KG1 (cell line): ENCODE measurements at places on chromosomes 13 and 19.

GRCh38 chr19:28505933-28506332 is 707.0 kb downstream of the UQCRFS1 start:
- no peak for DNase-seq

DNA sequence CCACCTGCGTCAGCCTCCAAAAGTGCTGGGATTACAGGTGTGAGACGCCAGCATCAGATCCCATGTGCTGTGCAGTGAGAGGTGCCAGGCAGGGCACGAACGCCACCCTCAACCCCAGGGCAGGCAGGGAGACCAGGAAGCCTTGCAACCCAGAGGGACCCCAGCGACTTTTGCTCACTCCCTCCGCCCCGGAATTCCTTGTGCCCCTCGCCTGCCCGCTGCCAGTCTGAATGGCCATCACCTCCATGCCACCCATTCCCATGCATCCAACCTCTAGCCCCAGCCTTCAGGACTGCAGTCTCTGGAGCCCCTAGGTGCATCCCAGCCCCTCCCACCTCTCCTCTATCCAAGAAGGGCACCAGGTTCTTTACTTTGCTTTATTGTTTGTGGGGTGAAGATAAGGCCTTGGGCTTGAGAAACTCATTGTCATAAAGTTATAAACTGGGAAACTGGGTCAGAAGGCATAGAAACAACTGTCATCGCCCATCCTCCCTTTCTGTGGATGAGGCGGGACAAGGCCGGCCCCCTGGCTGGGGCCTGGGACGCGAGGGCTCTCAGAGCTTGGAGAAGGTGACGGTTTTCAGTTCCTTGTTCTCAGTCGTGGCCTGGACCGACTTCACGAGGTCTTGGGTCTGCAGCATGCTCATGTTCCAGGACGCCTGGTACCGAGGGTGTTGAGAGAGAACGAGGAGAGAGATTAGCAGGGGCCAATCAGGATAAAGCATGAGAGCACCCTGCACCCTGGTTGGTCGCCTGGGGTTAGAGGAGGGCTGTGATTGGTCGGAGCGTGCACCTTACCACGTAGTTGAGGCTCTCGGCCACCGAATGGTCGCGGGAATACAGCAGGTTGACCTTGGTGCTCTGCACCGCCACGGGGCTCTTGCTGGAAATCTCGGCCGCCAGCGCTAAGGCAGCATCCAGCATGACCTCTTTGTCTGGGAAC is 2.6 kb upstream of the LGALS4 start:
- DNase-seq, result no peak

DNA sequence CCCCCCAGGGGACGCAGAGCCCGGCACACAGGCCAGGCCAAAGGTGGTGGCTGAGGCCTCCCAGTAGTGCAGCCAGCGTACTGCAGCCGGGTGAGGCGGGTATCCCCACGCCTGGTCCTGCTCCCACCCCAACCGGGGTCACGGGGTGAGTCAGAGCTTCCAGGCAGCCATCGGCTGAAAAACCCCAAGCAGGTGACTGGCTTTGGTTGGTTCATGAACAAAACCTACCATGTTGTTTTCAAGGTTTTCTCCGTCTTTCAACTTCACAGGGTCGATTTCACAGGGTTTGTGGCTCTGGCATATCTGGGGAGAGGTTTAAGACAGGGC is 42.1 kb upstream of the C13orf46 start:
- DNase-seq, result no peak

DNA sequence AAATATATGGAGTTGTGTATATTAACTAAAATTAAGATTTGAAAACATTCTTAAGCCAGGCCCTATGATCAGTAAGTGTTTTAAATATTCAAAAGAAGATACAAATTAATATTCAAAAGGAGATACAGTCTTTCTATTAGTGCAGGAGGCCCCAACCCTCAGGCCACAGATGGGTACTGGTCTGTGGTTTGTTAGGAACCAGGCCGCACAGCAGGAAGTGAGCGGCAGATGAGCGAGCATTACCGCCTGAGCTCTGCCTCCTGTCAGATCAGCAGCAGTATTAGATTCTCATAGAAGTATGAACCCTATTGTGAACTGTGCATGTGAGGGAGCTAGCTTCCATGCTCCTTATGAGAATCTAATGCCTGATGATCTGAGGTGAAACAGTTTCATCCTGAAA is 232.9 kb downstream of the FOXO1 start:
- no peak for DNase-seq

- DNase-seq, result no peak
These were observed 1210.1 kb downstream of the DIAPH3 start for GRCh38 chr13:58953638-58954037.

- DNase-seq, result no peak
These were observed 9.3 kb downstream of the RPS9 start for GRCh38 chr19:54209811-54210494.

DNA sequence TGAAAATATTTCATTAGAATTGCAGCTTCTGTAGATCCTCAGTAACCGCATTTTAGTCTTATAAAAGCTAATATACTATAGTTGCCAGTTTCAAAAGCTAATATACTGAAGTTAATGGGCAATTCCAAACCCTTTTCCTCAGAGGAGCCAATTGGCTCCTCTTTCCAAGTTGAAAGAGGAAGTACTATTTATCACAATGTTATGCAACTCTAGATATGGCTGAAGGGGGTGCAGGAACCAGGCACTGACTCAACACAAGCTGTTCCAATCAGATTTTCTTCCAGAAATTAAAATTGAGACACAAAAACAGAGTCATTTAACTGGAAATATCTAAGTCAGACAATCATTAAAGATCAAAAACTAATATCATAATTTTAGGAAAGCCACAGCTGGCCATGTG is 258.9 kb downstream of the PCDH20 start:
- no peak for DNase-seq

GRCh38 chr13:105763851-105764250 is 771.6 kb downstream of the EFNB2 start:
- no peak for DNase-seq

GRCh38 chr13:94419304-94419924 is 60.1 kb downstream of the DCT start:
- DNase-seq, result peak; percentile 15

GRCh38 chr19:5966215-5966614 is 11.7 kb downstream of the RANBP3 start:
- no peak for DNase-seq

GRCh38 chr13:111140562-111141105 is 25.5 kb downstream of the ARHGEF7 start:
- no peak for DNase-seq

DNA sequence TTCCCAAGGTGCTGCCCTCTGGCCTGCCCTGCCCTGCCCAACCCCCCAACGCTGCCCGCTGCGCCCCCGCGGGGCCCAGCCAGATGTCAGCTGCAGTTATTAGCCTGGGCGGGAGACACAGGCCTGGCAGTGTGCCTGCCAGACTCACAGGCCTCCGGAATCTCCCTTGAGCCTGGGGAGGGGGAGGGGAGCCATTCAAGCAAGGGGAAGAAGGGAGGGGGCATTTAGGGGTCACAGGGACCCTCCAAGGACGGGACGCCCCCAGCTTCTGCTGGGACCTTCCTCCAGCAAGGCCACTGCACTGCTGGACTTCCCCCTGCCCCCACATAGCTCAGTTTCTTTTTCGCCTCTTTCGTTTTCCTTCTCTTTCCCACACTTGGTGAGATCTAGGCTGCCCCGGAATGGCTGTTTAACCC is 2.6 kb upstream of the JUNB start:
- DNase-seq, result peak; percentile 45

DNA sequence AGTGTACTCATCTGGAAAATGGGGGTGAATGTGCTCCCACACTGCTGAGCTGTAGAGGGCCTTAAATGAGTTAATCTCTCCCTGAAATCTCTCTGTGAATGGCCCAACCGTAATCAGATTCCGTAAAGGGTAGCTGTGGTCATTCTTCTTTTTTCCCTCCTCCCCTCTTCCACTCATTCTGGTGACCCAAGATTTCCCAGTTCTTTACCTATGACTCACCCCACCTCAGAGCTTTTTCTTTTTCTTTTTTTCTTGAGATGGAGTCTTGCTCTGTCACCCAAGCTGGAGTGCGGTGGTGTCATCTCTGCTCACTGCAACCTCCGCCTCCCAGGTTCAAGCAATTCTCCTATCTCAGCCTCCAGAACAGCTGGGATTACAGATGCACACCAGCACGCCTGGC is 33.3 kb upstream of the MUC16 start:
- DNase-seq, result no peak

GRCh38 chr19:40801426-40802299 is 2.7 kb downstream of the EGLN2 start:
- DNase-seq, result no peak

GRCh38 chr19:784541-784940 is 12.7 kb upstream of the PTBP1 start:
- DNase-seq, result no peak

GRCh38 chr19:50365434-50366306 is at the start of gene NAPSA:
Gene NAPSA, minus strand, starts transcription at chr19:50365639. Its CDS starts 18 bp downstream, at chr19:50365621.
- DNase-seq, result no peak

- DNase-seq, result no peak
These were observed 82.8 kb upstream of the KLHL1 start for GRCh38 chr13:70191034-70191433.

DNA sequence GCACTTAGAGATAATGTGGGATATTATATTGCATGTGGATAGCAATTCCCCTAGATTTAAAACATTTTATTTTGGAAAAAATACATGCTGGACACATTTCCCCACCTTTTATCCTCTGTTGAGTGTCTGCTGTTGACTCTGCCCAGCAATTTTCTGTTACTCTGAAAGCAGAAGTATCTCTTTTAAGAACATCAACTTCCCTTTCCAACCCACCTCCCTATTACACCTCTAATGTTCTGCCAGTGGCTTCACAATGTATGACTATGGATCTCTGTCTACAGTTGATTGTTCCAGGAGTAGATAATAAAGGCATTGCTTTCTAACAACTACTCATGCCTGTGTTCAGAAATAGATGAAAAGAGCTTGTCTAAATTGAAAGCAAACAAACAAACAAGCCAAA is 754.8 kb upstream of the SLITRK6 start:
- no peak for DNase-seq

DNA sequence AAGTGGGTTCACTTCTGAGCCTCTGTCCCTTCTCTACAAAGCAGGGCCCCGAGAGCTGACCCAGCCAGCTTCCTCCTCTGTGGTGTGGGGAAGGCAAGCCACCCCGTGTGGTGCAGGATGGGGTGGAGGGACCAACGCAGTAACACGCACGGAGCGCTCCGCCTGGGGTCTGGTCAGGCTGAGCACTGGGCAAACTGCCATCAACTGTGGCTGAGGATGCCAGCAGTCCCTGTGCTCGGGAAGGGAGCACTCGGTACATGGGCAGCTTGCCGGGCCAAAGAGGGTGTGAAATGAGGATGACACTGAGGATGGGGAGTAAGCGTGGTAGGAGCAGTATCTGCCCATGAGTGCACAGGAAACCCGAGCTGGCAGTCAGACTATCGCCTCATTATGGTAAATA is 7.6 kb upstream of the GMIP start:
- no peak for DNase-seq

GRCh38 chr13:67390462-67391086 is 160.4 kb upstream of the PCDH9 start:
- no peak for DNase-seq
